NCI-H446 treated with DMSO at 0.1 percent for 48 hours (cell line): ENCODE measurements at places on chromosomes 12 and 14.

DNA sequence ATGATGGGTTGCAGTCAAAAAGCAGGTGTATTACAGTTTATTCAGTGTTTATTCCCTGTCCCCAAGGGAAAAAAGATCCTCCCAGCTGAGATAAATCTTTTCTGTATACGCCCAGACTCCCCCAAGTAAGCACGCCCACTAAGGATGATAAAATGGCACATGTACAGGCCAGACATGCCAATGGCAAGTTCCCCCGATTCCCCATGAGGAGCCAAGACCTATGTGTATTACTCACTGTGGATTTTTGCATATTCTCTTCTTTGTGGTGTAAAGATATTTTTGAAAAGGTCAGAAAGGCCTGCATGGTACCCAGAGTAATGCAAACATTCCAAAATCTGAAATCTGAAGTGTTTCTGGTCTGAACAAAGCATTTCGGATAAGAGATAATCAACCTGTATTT, 22.2 kb downstream of the NR2C1 start:
- DNase-seq = no peak

DNA sequence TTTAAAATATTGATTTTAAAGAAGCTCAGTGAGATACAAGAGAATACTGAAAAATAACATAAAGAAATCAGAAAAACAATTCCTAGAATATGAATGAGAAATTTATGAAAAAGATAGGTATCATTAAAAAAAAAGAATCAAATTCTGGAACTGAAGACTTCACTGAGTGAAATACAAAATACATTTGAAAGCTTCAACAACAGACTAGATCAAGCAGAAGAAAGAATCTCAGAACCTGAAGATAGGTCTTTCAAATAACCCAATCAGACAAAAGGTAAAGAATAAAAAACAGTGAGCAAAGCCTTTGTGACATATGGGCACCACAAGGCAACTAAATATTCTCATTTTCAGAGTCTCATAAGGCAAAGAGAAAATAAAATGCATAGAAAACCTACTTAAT, 29.4 kb downstream of the CEP83 start:
- DNase-seq = no peak

GRCh38 chr14:67566908-67567307, 33.2 kb downstream of the PIGH start:
- DNase-seq = no peak

GRCh38 chr12:28507867-28508266, 317.6 kb downstream of the CCDC91 start:
- no peak for DNase-seq

DNA sequence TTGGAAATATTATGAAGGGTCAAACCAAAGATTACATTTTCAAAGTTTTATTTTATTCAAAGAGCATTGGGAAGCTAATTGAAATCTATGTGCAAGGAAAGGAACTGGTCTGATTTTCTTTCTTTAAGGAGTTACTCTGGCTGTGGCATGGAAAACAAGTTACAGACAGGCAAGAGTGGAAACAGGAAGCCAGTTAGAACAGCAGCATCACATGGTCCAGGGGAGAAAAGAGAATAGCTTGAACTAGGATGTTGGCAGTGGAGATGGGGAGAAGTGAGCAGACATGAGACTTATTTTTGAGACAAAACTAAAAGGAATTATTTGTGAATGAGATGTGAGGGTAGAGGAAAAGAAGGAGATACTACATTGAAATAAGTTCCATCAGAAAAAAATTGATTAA, 3.4 kb downstream of the OR11G2 start:
- DNase-seq = no peak

- DNase-seq = no peak
These were observed 10.1 kb downstream of the ARL6IP4 start for GRCh38 chr12:122990561-122990960.
